Thoracic aorta (tissue), 2 donors: ENCODE measurements at places on chromosomes 7 and 10. TPM values are rescaled to one million over a fixed set of nuclear protein-coding genes. Genes with fewer than 3 reads are reported as not detected.

DNA sequence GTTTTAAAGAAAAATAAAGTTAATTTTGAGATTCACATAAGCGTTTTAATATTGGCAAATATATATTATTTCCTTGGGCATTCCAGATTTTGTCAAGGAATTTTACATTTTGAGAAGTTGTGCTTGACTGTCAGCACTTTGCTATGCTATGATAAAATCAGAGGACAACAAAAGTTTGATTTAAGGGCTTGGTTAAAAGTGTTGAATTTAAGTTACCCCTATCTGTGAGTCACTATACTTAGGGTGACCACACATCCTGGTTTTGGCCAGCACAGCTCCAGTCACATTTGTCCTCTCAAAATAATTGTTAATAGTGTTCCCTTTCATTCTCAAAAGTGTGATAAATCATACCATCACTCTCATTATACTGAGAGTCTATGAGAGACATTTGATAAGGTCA is 34.2 kb upstream of the ANK3 start:
- DNase-seq: no peak

DNA sequence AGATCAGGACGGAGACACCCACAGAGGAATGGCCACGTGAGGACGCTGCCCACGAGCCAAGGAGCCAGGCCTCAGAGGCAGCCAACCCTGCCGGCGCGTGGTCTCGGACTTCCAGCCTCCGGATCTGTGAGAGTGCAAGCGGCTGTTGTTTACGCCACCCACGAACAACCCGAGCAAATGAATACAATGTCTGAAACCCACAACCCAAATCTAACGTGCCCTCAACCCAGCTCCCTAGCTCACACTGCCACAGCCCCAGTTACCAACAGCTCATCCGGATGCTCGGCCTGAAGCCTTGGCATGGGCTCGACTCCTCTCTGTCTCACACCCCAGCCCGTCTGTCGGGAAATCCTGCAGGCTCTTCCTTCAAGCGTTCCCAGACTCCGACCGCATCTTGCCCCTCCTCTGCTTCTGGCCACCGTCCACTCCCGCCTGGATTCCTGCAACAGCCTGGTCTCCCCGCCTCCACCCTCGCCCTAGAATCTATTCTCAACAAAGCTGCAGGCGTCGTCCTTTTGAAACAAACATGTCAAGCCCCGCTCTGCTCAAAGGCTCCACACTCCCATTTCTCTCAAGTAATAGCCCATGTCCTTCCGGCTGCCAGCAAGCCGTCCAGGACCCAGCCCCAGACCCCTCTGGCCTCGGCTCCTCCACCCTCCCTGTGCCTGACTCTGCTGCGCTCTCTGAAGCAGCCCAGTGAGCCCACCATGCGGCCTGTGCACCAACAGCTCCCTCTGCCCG is 35.3 kb downstream of the STK32C start:
- DNase-seq: no peak

DNA sequence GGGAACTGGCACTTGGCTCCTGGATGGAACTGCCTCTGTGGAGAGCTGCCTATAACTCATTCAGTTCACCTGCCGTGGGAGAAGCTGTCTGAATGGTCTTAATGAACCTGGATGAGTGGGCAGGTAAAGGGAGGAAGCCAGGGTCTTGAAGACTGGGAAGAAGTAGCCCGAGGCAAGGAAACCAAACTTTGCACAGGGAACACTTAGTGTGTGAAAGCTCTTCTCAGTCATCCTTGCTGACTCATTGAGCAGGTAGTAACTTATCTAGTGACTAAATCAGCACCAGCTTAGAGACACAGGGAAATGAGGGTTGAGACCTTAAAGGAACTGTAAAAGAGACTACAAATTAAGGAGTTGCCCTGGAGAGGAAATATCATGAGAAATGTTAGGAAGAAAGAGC is 9.9 kb downstream of the LRRC4 start:
- DNase-seq: no peak

Gene ST8SIA6
- total RNA-seq: 8.9 TPM

Gene PLAC9
- 123 TPM for total RNA-seq

DNA sequence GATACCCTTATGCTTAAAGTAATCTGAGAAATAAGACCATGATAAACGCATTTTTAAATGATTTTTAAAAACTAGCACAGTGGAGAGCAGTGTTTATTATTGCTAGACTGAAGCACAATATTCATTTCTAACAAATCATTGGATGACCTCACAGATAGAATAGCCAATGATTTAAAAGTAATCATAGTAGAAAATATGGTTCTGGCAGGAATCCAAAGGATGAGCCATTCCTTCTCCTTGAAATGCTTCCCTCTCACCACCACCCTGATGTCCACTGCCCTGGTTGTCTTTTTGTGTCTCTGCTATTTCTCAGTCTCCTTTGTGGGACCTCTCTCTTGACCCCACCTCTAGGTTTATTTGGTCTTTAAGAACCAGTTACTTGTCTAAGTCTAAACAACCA is 64.9 kb downstream of the PRKG1 start:
- DNase-seq: no peak

- no peak for DNase-seq
These were observed 1021.3 kb upstream of the C7orf33 start for GRCh38 chr7:147569116-147569913.

Gene DNAJC30
- 3.9 TPM for total RNA-seq

DNA sequence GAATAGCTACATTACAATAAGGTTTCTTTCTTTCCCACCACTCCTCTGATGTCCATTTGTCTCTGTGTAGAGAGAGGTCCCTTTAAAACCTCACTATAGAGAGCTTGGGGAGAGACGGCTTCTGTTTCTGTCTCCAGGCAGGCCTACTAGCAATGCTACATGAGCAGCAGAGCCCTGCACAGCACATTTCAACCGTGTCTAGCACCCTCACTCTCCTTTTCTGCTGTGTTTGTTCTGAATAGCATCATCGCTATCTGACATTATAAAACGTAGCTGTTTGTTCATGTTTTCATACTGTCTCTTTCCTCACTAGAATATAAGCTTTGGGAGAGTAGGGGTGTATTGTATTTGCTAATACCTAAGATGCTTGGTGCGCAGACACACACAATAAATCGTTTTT is 487.8 kb upstream of the DPP6 start:
- no peak for DNase-seq

- DNase-seq: no peak
These were observed 61.9 kb downstream of the PARD3 start for GRCh38 chr10:34753014-34753757.

GRCh38 chr10:97991871-97992270 is 38.5 kb downstream of the CRTAC1 start:
- no peak for DNase-seq

DNA sequence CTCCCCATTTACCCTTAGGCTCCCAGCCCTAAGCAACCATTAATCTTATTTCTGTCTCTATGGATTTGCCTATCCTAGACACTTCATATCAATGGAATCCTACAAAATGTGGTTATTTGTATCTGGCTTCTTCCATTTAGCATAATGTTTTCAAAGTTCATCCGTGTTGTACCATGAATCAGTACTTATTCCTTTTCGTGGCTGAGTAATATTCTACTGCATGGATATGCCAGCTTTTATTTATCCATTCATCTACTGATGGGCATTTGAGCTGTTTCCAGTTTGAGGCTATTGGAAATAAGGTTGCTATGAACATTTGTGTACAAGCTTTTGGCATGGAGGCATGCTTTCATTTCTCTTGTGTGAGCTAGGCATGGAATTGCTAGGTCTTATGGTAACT is 121.1 kb downstream of the WDR11 start:
- DNase-seq: no peak

DNA sequence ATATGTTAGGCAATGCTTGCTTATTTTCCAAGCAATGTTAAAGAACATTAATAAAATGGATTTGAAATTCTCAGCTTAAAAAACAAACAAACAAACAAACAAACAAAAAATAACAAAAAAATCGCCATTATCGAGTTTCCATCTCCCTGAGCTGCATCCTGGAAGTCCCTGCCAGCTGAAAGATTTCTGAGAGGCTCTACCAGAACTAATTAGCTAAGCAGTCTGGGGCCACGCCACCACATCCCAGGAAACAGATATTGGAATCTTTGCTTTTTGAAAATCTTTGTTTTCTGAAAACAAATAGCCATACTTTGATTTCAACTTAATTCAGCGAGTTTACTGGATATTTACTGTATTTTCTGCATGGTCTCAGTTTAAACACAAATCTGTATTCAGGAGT is 143.6 kb downstream of the LSMEM1 start:
- DNase-seq: no peak

- DNase-seq: no peak
These were observed 29.6 kb downstream of the MAD1L1 start for GRCh38 chr7:2202901-2203765.

Gene ENKUR
- total RNA-seq: 1.1 TPM

Gene XRCC2
- total RNA-seq: 0.14 TPM

DNA sequence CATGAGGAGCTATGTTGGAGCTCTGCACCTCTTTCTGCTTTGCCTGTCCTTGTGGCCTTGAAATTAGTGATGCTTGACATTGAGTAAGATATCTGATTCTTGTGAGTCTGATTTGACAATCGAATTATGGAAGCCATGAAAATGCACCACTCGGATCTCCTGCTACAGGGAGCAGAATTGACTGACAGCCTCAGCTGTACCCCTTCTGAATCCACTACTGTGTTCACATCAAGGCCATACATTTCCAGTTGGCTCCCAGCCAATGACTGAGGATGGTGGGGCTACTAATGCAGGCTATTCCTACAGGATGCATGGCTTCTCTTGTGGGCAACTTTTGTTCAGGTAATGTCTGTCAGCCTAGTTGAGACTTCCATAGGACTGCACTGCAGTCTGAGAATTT is 321.9 kb downstream of the REEP3 start:
- DNase-seq: no peak

- DNase-seq: no peak
These were observed 694.8 kb downstream of the PHTF2 start for GRCh38 chr7:78493401-78493800.

- no peak for DNase-seq
These were observed 121.2 kb downstream of the RTKN2 start for GRCh38 chr10:62147425-62147824.

DNA sequence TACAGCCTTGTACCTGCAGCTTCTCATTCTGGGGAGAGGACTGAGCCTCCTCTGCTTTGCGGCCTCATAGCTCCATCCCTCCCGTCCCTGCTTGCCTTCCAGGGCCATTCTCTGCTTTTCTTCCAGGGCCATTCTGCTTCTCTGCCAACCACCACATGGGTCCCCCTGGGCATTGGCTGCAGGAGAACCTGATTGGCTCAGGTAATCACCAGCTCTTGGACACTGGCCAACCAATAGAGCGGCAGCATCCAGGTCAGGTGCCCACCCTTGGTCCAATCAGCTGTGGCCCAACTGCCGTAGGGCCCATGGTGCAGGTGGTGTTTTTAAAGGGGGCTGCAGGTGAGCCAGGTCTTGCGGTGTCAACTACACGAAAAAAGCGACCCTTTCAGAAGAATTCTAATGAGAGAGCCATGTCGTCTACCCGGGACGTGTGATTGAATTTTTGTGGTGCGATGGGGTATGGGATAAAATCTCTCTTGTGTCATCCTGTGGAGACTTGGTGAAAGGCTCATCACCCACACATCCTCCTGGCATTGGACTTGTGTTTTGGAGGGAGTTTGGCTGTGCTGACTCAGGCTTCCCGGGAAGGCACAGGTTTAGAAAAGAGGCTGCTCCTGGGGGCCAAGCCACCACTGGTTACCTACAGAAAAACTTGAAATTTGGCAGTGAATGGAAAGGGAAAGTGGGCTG is 46.0 kb upstream of the PODXL start:
- DNase-seq: no peak

- DNase-seq: no peak
These were observed 3.5 kb downstream of the AQP1 start for GRCh38 chr7:30915005-30915601.

Gene PLA2G12B
- total RNA-seq: not detected

GRCh38 chr10:63618552-63618951 is 97.4 kb downstream of the REEP3 start:
- DNase-seq: no peak

GRCh38 chr7:30531286-30531685 is 26.7 kb upstream of the GGCT start:
- DNase-seq: no peak

GRCh38 chr10:60974463-60975149 is 30.6 kb upstream of the RHOBTB1 start:
- no peak for DNase-seq

DNA sequence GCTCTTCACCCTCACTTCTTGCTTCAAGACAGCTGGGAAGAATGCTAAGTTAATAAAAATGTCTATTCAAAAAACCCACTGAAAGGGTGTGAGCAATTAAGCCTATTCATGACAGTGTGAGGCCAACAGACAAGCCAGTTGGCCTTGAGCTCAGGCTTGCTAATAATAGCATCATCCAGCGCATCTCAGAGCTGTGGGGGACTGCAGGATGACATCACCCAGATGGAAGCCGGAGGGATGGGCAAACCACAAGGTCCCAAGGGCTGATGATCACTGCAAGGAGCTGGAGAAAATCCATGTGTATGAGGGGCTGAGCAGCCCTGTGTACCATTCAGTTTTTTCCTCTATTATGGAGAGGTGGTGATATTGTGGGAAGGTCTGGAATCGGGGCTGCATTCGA is 770.4 kb downstream of the TNS3 start:
- DNase-seq: no peak

Gene ALOX5
- 69.7 TPM for total RNA-seq

DNA sequence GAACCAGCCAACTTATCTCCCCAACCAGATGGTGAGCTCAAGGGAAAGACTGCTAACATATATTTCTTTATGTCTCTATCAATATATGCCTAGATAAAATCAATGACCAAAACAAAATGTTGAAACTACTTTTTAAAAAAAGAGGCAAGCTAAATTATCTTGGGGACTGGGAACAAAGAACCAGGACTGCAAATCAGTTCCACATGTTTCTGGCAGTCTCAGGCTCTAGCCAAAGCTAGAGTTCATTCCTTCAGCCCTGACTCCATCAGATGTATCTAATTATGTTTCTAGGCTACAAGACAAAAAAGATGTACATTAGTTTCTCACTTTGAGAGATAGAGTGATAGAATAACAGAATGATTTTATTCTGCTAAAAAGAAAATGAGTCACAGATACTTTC is 1290.3 kb upstream of the SORCS1 start:
- no peak for DNase-seq

DNA sequence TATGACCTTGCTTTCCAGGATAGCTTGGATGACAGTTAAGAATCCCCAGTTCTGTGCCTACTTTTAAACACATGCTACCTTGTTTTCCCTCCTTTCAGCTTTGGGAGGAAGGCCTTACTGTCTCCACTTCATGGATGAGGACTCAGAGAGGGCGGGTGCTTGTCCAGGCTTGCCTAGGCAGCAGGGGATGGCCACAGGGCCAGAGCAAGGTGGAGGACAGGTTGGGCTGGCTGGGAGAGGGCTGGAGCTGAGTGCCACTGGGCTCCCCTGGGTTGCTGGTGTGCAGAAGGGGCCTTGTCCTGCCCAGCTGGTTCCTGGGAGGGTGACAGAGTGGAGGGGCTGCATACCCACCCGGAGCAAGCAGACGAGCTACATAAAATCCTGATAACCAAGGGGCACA is 117.8 kb downstream of the GRK5 start:
- DNase-seq: no peak

Gene PPP1R9A
- 11.8 TPM for total RNA-seq

GRCh38 chr10:3071405-3072198 is 4.3 kb downstream of the PFKP start:
- DNase-seq: no peak

Gene SPDYE2B
- not detected for total RNA-seq

GRCh38 chr10:98006266-98006665 is 24.2 kb downstream of the CRTAC1 start:
- DNase-seq: no peak

Gene SPDYE1
- not detected for total RNA-seq

GRCh38 chr10:77253147-77253545 is 384.5 kb downstream of the KCNMA1 start:
- no peak for DNase-seq
